ENCODE measurements at places on chromosomes 11 and 22.

DNA sequence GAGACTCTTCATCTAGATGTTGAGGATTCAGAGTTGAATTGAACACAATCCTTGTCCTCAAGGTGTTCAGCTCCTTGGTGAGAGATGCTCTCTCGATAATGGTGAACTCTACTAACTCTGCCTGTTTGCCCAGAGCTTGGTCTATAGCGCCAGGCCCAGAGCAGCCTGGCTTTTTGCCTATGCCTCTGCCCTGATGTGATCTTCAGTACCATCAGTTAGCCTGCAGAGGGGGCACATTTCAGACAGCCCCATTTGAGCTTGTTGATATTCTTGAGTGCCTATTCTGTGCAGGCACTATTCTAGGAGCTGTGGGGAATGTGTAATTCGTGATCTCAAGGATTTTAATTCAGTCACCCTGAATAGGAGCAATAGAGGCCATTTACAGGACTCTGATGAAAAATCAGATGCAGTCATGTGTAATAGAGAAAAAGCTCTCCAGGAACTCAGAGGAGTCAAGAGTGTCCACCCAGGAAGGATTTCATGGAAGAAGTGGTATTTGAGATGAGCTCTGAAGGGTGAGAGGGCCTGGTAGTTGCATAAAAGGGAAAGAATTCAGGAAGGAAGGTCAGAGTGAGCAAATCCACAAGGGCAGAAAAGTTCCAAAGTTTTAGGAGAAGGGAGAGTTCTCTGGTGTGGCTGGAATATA is 19.3 kb downstream of the GTPBP1 start:
- DNase-seq, result no peak

GRCh38 chr22:22185217-22185616 is 59.4 kb upstream of the VPREB1 start:
- no peak for DNase-seq

GRCh38 chr22:40076702-40077645 is 82.2 kb downstream of the FAM83F start:
- DNase-seq, result no peak

DNA sequence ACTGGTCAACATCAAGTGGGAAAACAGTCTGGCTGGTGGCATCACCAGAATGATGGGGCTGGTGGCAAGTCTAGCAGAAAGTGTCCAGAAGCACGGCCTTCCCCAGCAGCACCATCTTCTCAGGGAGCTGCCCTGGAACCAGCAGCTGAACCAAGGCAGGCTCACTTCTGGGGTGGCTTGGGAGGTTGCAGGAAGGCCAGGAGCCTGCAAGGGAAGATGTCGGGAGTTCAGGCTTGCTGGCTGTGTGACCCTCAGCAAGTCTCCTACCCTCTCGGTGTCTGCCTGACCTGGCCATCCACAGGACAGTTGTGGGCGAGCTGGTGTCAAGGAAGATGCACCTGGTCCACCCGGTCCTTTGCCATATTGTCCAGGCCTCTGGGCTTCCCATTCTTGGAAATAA is 2.3 kb upstream of the PNPLA5 start:
- no peak for DNase-seq

GRCh38 chr11:15929371-15929901 is 426.9 kb downstream of the SOX6 start:
- DNase-seq, result no peak

GRCh38 chr22:27686534-27686933 is 115.0 kb downstream of the MN1 start:
- no peak for DNase-seq

DNA sequence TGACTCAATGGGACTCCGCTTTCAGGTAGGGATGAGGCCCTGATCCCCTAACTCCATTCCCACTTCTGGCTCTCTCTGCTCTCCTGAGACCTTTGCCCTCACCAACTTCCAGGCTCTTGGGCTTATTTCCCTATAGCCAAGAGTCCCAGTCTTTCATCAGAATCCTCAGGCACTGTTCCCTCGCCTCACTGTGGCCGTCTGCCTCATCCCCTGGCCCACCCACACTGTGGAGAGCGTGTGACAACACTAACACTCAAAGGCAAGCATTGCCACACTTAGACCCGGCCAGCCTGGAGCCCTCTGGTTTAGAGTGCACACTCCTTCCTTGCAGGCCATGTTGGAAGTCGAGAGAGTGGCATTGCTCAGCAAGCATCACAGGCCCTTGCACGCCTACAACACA is 27.0 kb downstream of the SERPINH1 start:
- no peak for DNase-seq

DNA sequence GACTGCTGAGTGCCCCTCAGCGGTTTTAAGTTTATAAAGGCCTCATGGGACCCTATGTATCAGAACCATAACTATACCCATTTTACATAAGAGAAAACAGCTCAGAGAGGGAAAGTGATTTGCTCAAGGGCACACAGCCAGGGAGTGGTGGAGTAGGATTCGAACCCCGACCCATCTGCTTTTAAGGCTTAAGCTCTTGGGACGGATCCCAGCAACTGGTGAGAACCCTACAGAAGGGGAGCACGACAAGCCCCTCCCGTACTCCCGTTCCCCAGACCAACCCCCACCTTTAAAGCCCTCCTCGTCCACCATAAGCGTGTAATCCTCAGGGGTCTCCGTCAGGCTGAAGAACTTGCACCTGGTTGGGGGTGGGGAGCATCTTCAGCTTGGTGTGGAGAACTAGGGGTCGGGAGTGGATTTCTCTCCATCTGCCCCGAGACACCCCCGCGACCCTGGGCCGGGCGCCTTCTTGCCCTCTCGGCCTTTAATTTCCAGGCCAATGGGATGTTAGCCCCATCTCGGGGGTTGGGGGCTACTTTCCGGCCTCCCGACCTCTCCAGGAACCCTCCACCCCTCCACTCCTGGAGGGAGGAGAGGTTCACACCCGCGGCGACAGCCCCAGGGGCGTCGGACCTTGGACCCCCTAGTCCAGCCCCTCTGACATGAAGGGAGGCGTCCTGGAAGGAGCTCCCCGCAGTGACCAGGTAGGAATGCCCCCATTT is 725 bp downstream of the CASTOR1 start:
- no peak for DNase-seq

DNA sequence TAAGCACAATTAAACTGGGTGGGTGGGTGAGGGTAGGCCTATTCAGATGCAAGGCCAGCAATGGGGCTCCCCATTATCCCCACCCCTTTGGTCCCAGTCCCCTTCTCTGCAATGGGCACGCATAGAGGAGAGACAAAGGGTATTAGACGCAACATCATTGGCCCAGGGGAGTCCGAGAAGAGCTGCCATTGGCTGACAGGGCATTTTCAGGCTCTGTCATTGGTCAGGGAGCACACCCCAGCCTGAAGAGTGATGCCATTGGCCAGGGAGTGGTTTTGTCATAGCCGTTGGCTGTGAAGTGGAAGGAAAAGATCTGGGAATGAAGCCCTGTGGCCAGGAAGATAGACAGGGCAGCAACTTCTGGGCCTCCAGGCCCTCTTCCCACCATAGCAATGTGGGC is 2.8 kb upstream of the TRIM3 start:
- no peak for DNase-seq

DNA sequence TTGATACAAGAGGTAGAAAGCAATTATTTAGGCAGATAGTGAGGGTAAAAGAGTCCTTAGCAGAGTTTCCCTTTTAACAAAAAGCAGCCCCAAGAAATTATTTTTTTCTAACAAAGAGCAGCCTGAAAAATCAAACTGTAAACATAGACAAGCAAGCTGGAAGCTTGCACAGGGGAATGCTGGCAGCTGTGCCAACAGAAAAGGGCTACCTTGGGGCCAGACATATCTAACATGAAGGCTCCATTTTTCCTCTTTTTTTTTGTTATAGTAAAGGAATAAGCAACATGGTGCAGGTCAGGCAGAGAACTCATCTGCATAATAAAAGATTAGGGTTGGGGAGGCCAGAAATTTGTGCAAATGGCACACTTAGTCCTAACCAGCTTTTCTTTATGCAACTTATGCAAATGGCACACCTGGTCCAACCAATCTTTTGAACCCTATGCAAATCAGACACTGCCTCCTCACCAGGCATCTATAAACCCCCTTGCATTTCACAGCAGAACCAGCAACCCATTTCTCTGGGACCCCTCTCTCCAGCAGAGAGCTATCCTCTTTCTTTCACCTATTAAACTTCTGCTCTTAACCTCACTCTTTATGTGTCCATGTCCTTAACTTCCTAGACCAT is 41.8 kb downstream of the PDGFD start:
- DNase-seq, result no peak

DNA sequence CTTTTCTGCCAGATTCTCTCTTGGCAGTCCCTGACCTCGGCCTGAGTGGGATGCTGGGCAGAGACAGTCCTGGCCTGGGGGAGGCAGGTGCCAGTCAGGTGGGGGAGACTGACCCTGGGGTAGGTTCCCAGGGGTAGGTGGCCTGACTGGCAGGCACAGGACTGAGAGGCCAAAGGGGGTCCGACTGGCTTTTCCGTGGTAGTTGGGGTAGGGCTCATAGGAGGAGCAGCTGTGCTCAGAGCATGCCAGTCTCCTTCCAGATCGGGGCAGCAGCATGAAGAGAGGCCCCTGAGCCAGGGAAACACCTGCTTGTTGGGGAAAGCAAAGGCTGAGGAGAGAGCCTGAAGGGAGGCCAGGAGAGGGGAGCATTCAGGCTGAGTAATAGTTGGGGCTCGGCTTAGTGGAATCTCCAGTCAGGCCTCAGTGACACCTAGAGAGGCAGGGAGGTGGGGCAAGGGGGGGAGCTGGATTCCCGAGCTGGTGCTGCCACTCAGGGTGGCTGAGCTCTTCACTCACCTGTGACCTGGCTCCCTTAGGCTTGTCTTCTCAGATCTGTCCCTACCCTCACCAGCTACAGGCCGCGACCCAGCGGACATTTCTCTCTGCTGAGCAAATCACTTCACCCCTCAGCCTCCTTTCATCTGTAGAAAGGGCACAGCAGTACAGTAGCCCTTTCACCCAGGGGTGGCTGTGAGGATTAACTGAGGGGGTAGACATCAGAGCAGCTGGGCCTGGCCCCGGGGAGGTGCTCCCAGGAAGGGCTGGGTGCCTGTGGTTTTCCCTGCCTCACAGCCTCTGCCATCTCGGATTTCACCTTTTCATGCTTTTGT is 26.2 kb downstream of the MCM5 start:
- DNase-seq, result no peak

- no peak for DNase-seq
Observed at GRCh38 chr11:108278954-108279353, 56.1 kb downstream of the ATM start.

GRCh38 chr22:19680287-19680881 is 33.9 kb upstream of the SEPTIN5 start:
- DNase-seq, result no peak

DNA sequence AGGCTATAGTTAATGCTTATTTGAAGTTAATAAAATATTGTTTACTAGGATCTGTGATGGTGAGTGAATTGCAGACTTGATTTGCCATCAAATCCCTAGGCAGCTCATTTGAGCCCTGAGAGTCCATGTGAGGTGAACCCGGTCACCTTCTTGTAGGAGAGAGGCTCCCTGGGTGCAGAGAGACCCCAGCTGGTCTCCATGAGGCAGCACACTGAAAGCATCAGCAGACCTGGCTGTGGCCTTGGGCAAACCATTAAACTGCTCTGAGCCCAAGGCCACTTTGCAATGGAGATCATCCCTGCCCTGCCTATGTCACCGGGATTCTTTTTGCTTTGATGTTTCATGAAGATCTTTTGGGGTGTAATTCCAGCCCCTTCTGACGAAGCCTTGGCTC is 125.2 kb downstream of the MICAL2 start:
- no peak for DNase-seq

DNA sequence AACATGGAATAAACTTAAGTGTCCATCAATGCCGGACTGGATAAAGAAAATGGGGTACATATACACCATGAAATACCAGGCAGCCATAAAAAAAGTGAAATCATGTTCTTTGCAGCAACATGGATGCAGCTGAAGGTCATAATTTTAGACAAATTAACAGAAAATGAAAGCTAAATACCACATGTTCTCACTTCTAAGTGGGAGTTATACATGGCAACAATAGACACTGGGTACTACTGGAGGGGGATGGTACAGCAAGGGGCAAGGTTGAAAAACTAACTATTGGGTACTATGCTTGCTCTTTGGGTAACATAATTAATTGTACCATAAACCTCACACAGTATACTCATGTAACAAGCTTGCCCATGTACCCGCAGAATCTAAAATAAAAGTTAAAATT is 851.6 kb downstream of the DLG2 start:
- DNase-seq, result no peak

DNA sequence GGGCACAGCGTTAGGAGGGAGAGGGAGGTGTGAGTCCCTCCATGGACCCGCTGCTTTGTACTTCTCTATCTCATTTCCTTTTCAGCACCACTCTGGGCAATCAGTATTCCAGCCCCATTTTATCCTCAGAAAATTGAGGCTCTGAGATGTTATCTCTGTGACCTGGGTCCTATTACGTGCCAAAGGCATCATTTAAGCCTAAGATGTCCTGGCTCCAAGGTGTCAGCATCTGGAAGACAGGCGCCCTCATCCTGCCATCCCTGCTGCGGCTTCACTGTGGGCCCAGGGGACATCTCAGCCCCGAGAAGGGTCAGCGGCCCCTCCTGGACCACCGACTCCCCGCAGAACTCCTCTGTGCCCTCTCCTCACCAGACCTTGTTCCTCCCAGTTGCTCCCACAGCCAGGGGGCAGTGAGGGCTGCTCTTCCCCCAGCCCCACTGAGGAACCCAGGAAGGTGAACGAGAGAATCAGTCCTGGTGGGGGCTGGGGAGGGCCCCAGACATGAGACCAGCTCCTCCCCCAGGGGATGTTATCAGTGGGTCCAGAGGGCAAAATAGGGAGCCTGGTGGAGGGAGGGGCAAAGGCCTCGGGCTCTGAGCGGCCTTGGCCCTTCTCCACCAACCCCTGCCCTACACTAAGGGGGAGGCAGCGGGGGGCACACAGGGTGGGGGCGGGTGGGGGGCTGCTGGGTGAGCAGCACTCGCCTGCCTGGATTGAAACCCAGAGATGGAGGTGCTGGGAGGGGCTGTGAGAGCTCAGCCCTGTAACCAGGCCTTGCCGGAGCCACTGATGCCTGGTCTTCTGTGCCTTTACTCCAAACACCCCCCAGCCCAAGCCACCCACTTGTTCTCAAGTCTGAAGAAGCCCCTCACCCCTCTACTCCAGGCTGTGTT is 829 bp upstream of the APOC3 start:
- no peak for DNase-seq

GRCh38 chr11:10076458-10077141 is 217.4 kb downstream of the SBF2 start:
- no peak for DNase-seq

DNA sequence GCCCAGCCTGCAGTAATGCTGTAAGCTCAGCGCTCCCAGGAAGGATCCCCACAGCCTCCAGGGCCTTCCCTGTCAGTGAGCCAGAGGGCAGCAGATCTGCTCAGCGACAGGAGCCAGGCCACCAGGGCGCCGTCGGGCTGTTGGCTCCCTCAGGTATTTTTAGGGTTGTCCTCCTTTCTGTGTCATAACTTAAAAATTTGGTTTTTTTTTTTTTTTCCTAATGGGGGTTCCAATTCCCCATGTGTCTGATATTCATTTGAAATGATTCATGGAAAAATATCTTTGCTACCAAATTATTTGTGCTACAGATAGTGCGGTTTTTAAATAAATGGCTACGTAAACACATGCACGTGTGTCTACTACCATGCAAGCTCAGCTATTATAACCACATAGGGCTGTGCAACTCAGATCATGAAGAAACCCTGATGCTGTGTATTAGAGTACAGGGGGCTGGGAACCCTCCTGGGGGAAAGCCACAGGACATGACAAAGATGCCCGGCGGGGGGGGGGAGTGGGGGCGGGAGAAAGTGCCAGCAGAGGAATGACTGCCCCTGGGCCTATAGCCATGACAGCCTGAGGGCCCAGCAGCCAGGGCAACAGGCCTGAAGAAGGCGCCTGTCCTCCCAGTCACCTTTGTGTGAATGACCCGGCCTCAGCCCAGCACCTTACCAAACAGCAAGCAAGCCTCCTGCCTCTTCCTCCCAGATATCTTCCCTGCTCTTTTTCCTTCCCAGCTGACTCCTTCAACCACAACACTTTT is 89.3 kb downstream of the NAT10 start:
- DNase-seq, result no peak

- no peak for DNase-seq
Observed at GRCh38 chr11:128420951-128421350, 166.4 kb downstream of the ETS1 start.
